Renal cortical epithelial cell (primary cell): ENCODE measurements at places on chromosomes 4 and X.

GRCh38 chr4:121344098-121344497 is 36.7 kb downstream of the QRFPR start:
- DNase-seq = no peak

- DNase-seq = peak; percentile 65
These were observed 30.5 kb upstream of the TEX13C start for GRCh38 chrX:125289209-125289608.

- no peak for DNase-seq
These were observed 48.0 kb upstream of the FAT1 start for GRCh38 chr4:186771624-186772023.

- no peak for DNase-seq
These were observed 10.9 kb upstream of the HSFX1 start for GRCh38 chrX:149762696-149763614.

DNA sequence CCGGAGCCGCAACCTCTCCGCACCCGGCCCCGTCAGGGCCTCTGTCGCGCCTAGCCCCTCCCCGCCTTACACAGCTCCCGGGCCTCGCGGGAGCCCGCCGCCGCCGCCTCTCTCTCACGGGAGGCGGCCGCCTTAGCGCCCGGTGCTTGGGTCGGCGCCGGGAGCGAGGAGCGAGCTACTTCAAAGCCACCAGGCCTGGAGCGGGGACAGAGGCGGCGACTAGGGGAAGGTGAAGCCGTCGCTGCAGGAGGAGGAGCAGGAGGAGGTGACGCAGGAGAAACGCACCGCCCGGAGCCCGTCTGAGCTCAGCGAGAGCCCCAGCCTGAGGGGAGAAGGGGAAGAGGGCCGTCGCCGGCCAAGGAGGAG is 250 bp downstream of the USP9X start:
- no peak for DNase-seq
